Hair follicle dermal papilla cell (primary cell): ENCODE measurements at places on chromosomes 16 and 17. TPM values are rescaled to one million over a fixed set of nuclear protein-coding genes. Genes with fewer than 3 reads are reported as not detected.

The FOXF1 gene
- total RNA-seq, result 0.61 and 0.81 TPM in 2 replicates

The CIAO2B gene
- total RNA-seq, result 67.7 and 98.0 TPM in 2 replicates

The ARL5C gene
- not detected in 2 replicates for total RNA-seq

The CPHXL2 gene
- total RNA-seq, result not detected in 2 replicates

The FADS6 gene
- total RNA-seq, result not detected in 2 replicates

The CMTM2 gene
- total RNA-seq, result not detected in 2 replicates

The TBC1D3H gene
- not detected in 2 replicates for total RNA-seq

The ALOX12B gene
- 0.12 TPM in 1 of 2 replicates, not detected in the other for total RNA-seq

The ABCC6 gene
- 2.2 and 3.6 TPM in 2 replicates for total RNA-seq
